ENCODE measurements at places on chromosomes 5 and 9. TPM values are rescaled to one million over a fixed set of nuclear protein-coding genes. Genes with fewer than 3 reads are reported as not detected.
A peak's percentile ranks its signal among the peaks of the same experiment; 100 is the strongest.

GRCh38 chr9:94945197-94946144 is 219.0 kb downstream of the AOPEP start:
- no peaks in the 10 kb centered on the region for H3K27me3 ChIP-seq
- DNase-seq: peak; percentile 68

GRCh38 chr9:79744521-79744920 is 172.8 kb downstream of the TLE4 start:
- no peaks in the 10 kb centered on the region for H3K27me3 ChIP-seq
- no peaks in the 10 kb centered on the region for H3K36me3 ChIP-seq
- no peak for DNase-seq
- no peaks in the 10 kb centered on the region for H3K4me1 ChIP-seq

GRCh38 chr9:12464400-12464799 is 228.8 kb upstream of the TYRP1 start:
- no peaks in the 10 kb centered on the region for H3K36me3 ChIP-seq
- no peak overlapping the region for H3K4me3 ChIP-seq
- H3K27me3 ChIP-seq: no peaks in the 10 kb centered on the region
- no peaks in the 10 kb centered on the region for H3K4me1 ChIP-seq

The PHF24 gene
- 0.03 TPM for polyA plus RNA-seq

GRCh38 chr9:133696071-133696472 is 42.1 kb downstream of the SARDH start:
- H3K27me3 ChIP-seq: no peaks in the 10 kb centered on the region
- H3K36me3 ChIP-seq: no peaks in the 10 kb centered on the region
- H3K27ac ChIP-seq: no peak overlapping the region
- peak; percentile 5 for DNase-seq

All from psoas muscle (tissue), 8 donors.